ENCODE measurements at places on chromosomes 2 and 18. TPM values are rescaled to one million over a fixed set of nuclear protein-coding genes. Genes with fewer than 3 reads are reported as not detected.

DNA sequence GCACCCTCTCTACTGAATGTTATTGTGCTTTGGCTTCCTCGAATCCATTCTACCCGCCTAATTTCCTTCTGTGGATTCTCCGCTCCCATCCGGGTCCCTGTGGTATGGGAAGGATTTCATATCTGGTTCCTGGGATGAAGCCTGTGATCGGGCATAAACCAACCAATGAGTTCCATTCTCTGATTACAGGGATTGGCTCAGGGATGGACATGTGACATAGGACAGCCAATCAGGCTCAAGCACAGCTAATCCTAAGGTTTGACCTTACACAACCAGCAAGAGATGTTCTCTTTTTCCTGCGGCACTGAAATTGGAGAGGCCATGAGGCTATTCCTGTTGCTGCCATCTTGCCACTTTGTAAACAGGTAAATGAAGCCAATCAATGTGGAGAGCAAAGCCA lies 168.1 kb upstream of the SMAD2 start:
- DNase-seq: no peak

The ADD2 gene
- 3.2 TPM for polyA plus RNA-seq

- DNase-seq: no peak
These were observed 43.6 kb downstream of the EFEMP1 start for GRCh38 chr2:55879976-55880375.

The ALK gene
- polyA plus RNA-seq: 0.24 TPM

DNA sequence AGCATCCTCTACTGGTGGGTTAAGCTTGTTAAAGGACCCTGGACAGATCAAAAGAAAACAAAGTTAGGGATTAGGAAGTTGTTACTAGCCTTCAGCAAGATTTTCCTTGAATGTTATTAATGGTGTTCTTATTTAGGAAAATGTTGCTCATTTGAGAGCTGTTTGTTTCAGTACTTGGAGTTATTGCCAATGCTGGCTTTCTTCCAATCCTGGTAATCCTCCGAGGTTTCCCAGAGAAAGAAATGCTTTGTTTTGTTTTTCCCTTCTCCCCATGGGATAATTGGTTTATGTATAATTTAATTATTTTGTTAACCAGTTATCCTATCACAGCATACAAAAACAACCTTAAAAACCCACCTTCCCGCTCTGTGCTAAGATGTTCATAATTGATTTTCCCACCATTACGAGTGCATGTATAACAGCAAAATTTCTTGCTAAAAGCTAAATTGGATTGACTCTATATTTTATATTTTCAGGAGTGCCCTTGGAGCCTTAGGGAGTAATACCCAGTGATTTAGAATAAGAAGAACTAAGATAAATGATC lies 79.8 kb downstream of the MGAT5 start:
- DNase-seq: no peak

The ABCG5 gene
- polyA plus RNA-seq: not detected

- no peak for DNase-seq
These were observed 126.4 kb downstream of the SMAD7 start for GRCh38 chr18:48824231-48824970.

GRCh38 chr2:217273162-217273561 lies 413.3 kb upstream of the TNP1 start:
- no peak for DNase-seq

GRCh38 chr2:59237311-59237710 lies 996.2 kb upstream of the FANCL start:
- DNase-seq: no peak

GRCh38 chr2:70380621-70381020 lies 78.8 kb upstream of the FAM136A start:
- no peak for DNase-seq

The AMMECR1L gene
- 15.6 TPM for polyA plus RNA-seq

- no peak for DNase-seq
These were observed 8.5 kb downstream of the STAM2 start for GRCh38 chr2:152167065-152167464.

The FEZ2 gene
- 90.6 TPM for polyA plus RNA-seq

The TMEM17 gene
- polyA plus RNA-seq: 1.3 TPM

The PGAP1 gene
- 14.8 TPM for polyA plus RNA-seq

- no peak for DNase-seq
These were observed 9.3 kb downstream of the NCK2 start for GRCh38 chr2:105754011-105754410.

- no peak for DNase-seq
These were observed 314.4 kb upstream of the ZEB2 start for GRCh38 chr2:144834363-144834762.

DNA sequence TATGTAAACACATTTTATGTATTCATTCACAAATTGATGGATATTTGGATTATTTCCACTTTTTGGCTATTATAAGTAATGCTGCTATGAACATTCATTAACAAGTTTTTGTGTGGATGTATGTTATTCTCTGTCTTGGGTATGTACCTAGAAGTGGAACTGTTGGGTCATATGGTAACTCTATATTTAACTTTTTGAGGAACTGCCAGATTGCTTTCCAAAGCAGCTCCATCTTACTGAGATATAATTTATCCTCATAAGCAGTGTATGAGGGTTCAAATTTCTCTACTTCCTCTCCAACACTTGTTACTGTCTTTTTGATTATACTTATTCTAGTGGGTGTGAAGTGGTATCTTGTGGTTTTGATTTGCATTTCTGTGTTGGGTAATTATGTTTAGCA lies 7.1 kb upstream of the EML6 start:
- DNase-seq: no peak

DNA sequence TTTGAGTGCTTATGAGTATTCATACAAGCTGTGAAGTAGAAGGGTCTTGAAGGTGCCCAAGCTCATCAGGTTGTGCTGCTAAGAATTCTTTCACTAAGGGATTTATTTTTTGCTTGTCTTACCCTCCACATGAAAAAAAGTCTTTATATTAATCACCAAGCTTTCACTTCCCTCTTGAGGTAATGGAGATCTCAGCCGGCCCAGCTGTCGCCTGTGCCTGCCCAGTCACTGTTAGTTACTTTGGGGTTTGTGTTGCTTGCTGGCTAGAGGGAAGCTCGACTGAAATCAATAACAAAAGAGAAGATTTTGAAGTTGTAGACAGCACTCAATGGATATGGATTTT lies 21.9 kb downstream of the MC2R start:
- peak; percentile 24 for DNase-seq

GRCh38 chr18:5073026-5073944 lies 123.8 kb downstream of the AKAIN1 start:
- DNase-seq: peak; percentile 49

- DNase-seq: no peak
These were observed 34.2 kb downstream of the TMEM131 start for GRCh38 chr2:97961534-97961933.

- DNase-seq: peak; percentile 55
These were observed 1116.2 kb downstream of the SUCLG1 start for GRCh38 chr2:83342860-83343329.

DNA sequence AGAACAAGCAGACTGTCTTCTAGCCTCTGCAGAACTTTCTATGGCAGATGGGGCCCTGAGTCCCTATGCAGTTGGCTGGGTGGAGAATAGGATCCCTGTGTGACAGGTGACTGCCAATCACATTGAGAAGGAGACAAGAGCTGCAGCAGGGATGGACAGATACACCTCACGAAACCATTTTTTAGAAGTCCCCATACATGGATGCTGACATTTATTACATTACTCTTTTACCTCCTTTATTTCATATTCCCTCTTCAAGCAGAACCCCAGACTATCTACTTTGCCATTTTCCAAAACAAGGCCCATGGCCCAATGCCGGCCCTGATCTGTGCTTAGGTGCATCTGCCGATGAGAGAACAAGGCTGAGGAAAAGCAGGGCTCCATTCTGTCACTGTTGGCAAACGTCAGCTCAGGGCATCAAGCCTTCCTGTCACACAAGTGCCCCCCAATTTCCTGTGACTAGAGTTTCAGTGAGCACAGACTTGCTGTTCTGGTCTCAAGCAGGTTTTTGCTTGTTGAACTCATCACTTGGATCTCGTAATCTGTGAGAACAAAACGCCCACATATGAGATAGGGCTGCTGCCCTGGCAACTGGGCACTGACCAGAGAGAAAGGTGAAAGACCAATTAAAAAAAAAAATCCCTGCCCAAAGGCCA lies 35.8 kb downstream of the LOXHD1 start:
- DNase-seq: no peak

DNA sequence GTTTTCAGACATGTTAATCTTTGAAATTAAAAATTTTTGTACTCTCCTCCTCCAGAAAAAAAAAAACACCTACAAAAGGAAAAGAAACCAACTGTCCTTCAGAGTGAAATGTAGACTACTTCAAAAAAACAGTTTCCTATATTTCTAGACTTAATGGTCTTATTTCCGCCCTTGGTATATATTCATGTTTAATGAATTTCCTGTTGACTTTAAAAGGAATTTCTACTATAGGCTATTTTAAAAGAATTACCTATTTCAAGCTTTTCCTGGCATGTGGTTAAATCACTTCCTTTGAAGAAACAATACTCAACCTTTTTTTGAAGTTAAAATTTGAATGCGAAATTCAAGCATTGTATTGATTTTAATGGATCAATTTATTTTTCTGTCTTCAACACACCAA lies 29.2 kb downstream of the GULP1 start:
- no peak for DNase-seq

GRCh38 chr2:150483532-150483931 lies 3.9 kb downstream of the RND3 start:
- DNase-seq: no peak

DNA sequence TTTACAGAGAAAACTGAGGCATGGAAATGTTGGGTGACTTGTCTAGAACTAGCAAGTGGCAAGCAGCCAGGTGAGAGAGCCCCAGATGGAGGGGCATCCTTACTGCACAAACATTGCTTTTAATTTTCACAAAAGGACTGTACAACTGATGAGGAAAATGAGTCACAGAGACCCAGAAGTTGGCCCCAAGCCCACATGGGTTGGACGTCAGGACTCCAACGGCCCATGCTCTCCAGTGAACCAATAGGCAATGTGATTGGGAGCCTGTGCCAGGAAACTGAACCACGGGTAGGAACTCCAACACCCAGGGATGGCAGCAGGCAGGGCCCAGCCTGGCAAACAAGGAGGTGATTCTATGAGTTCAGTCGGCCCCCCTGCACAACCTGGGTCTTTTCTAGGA lies 50.8 kb downstream of the PID1 start:
- DNase-seq: no peak

DNA sequence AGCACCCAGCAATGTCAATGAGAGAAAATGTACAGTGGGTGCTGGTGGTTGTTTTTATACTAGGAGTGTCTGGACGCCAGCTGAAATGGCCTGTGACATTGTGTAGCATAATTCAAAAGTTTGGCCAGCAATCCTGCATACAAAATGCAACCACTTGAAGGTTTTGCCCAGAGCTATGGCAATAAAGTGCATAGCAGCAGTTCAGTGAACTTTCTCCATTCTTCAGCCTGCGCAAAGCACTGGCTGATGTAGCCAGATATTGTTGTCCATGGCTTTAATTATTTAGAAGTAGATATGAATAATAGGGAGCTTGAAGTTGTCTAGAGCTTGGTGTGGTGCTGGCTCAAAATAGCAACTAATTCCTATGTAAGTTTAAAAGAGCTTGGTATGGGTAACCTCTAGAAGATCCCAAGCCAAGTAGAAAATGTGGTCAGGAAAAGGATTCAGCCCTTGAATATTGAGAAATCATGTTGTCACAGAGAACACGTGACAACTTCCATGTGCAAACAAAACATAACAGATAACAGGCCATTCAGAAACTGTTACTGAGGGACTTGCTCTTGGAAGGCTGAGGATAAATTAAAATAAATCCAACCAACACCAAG lies 33.3 kb upstream of the PGAP1 start:
- no peak for DNase-seq

The THOC1 gene
- 57.1 TPM for polyA plus RNA-seq

DNA sequence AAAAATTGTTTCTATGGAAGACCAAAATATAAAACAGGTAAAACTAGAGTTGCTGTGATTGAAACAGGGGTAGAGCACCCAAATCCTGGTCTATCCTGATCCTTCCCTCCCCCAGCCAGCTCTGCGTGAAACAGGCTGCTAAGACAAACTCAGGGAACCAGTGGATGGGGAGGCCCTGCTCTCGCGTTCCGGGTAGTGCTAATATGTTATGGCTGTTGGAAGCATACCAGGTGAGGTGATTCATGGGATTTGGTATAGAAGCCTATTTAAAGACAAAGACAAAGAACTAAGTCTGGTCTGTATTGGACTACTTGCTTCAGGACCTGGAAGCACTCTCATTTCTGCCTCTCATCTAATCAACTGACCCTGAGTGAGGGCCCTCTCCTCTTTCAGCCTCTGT lies 63.0 kb upstream of the CCBE1 start:
- no peak for DNase-seq

GRCh38 chr2:171136024-171136423 lies 24.7 kb downstream of the TLK1 start:
- no peak for DNase-seq

DNA sequence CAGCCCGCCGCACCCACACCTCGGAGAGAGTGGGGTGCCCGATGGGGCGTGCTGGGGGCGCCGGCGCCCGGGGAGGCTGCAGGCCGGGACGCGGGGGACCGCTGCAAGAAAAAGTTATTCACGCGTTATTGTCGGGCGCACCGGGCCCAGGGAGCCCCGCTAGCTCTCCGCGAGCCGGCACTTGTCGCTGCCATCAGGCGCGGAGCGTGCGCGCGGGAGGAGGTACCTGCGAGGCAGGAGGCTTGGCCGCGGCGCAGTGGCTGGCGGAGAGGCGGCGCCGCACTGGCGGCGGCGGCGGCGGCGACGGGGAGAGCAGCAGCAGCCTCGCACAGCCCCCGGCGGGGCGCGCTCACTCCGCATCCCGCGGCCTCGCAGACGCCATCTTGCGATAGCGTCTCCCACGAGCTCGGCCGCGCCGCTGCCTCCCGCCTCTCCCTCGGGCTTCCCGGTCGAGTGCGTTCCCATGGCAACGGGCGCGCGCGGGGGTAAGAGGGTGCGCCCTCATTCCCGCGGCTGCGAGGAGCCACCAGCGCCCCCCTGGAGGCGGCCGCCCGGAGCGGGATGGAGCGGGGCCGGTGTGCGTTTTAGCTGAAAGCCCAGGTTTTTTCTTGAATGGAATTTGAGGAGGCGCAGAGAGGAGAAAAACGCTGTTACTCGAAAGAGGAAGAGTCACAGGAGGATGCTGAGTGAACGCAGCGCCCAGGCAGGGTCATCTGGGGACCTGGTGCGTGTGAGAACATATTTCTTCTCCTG lies at the start of gene CHN1:
TSS of gene CHN1 (minus strand) at position 402 of the 753 bp plus-strand sequence. CDS start 469 bp downstream, outside the sequence.
- DNase-seq: peak; percentile 71

The RIT2 gene
- polyA plus RNA-seq: not detected

The RAX gene
- polyA plus RNA-seq: 0.27 TPM

DNA sequence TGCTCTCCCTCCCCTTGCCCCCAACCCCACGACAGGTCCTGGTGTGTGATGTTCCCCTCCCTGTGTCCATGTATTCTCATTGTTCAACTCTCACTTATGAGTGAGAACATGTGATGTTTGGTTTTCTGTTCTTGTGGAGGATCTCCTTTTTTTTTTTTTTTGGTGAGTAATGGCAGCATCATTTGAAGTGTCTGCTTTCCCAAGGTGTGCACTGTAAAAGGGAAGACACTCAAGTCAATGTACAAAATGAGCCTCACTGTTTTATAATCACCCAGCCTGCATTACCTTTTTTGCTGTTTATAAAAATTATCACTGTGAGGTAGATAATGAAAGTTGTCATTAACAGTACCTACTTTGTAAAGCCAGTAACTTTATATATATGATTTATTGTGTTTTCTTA lies 56.9 kb downstream of the INSIG2 start:
- DNase-seq: no peak
